ENCODE measurements at places on chromosomes 16 and 17. TPM values are rescaled to one million over a fixed set of nuclear protein-coding genes. Genes with fewer than 3 reads are reported as not detected.
A peak's percentile ranks its signal among the peaks of the same experiment; 100 is the strongest.

Gene TVP23A
- not detected for total RNA-seq

Gene NOTUM
- 2.4 TPM for total RNA-seq

DNA sequence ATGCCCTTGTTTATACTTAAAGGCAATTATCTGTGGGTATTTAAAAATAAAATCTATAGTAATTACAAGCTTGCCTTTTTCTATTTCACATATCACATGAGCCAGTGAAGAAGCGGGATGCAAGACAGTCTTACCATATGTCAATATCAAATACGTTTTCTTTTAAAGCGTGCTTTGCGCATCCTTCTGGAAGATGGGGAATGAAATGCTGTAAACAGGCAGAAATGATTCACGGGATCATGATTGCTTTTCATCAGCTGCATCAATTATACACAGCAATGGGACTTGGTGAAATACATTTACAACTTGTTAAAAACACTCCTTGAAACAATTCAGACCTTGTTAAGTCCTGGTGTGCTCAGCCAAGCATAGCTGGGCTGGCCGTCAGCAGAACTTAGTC is 72.5 kb downstream of the WSCD1 start:
- H3K4me3 ChIP-seq = no peak overlapping the region
- no peaks in the 10 kb centered on the region for H3K36me3 ChIP-seq
- no peak overlapping the region for H3K27ac ChIP-seq

GRCh38 chr17:76441686-76442340 is 11.1 kb downstream of the UBE2O start:
- DNase-seq = no peak
- no peak overlapping the region for H3K27ac ChIP-seq
- H3K4me3 ChIP-seq = no peak overlapping the region
- H3K36me3 ChIP-seq = no peaks in the 10 kb centered on the region
- no peaks in the 10 kb centered on the region for H3K27me3 ChIP-seq
- peaks cover 58% of the 10 kb centered on the region for H3K4me1 ChIP-seq

DNA sequence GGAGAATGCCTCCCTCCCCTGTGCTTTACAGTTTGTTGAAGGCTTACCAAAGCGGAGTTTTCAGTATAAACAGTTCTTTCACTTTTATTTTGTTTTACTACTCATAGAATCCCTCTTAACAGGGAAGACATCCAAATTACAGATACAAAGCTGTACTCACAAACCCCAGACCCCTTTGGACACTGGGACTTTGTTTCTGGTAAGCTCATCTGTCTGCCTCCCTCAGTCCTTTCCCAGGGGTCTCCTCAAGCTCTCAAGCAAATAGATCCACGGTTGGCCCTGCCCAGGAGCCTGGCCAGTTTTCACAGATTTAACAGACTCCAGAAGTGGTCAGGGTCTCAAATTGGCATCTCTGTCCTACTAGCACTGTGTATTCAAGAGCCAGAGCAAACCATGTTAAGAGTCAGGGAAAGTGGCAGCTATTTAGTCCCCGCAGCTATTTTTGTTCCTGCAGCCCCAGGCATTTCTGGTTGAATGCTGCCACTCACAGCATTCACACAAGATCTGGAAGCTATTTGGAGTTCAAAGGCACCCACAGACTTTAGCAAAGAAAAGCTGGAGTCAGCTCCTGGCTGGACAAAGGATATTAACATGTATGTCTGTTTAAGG is 54.2 kb downstream of the TMEM100 start:
- no peaks in the 10 kb centered on the region for H3K36me3 ChIP-seq
- H3K4me1 ChIP-seq = peaks cover 14% of the 10 kb centered on the region
- H3K27ac ChIP-seq = no peak overlapping the region
- peaks cover under 1% of the 10 kb centered on the region for H3K27me3 ChIP-seq
- DNase-seq = no peak

DNA sequence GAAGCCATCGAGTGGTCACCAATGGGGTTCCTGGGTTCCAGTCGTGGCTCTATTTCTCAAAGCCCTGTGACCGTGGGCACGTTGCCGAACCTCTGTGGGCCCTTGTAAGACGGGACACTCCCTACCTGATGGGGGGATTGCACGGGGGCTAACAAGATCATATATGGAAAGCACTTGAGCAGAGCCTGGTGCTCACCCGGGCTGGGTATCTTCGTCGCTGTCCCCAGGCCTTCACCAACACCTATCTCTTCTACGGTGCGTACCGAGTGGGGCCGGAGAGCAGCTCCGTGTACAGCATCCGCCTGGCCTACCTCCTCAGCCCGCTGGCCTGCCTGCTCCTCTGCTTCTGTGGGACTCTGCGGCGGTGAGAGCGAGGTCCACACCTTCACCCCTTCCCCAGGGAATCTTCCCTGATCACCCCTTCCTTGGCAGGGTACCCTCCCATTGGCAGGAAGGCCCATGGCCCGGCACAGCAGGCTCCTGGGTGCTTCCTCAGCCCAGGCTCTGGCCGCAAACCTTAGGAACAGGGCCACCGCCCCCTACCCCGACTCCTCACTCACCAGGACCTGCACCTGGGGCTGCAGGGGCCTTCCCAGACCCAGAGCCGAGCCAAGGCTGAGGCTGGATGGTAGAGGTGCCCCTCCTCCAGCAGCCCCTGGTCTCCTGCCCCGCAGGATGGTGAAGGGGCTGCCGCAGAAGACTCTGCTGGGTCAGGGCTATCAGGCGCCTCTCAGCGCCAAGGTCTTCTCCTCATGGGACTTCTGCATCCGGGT is 2.8 kb downstream of the TMC8 start:
- H3K36me3 ChIP-seq = no peaks in the 10 kb centered on the region
- peaks cover 14% of the 10 kb centered on the region for H3K4me1 ChIP-seq
- H3K4me3 ChIP-seq = no peak overlapping the region
- DNase-seq = no peak

DNA sequence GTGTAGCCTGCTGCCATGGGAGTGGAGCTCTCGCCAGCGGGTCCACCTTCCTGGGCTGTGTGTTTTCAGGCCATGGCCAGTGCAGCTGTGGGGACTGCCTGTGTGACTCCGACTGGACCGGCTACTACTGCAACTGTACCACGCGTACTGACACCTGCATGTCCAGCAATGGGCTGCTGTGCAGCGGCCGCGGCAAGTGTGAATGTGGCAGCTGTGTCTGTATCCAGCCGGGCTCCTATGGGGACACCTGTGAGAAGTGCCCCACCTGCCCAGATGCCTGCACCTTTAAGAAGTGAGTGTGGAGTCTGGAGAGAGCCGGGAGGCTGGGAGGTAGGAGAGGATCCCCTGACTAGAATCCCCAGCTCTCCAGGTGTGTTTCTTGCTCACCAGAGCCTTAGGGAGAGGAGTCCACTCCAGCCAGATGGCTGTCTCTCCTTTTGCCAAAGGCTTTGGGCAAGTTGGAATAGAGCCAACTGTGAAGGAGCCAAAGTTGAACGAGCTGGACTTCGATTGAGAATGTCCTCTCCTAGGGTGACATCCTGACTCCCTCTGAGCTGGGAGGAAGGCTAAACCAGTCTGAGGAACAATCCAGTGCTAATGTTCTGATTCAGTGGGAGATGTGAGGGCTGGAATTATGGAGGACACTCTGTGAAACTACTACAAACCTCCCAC is 24.4 kb upstream of the EFCAB13 start:
- peaks cover 11% of the 10 kb centered on the region for H3K4me1 ChIP-seq
- H3K4me3 ChIP-seq = no peak overlapping the region
- DNase-seq = no peak
- no peaks in the 10 kb centered on the region for H3K27me3 ChIP-seq
- peaks cover 95% of the 10 kb centered on the region for H3K36me3 ChIP-seq

DNA sequence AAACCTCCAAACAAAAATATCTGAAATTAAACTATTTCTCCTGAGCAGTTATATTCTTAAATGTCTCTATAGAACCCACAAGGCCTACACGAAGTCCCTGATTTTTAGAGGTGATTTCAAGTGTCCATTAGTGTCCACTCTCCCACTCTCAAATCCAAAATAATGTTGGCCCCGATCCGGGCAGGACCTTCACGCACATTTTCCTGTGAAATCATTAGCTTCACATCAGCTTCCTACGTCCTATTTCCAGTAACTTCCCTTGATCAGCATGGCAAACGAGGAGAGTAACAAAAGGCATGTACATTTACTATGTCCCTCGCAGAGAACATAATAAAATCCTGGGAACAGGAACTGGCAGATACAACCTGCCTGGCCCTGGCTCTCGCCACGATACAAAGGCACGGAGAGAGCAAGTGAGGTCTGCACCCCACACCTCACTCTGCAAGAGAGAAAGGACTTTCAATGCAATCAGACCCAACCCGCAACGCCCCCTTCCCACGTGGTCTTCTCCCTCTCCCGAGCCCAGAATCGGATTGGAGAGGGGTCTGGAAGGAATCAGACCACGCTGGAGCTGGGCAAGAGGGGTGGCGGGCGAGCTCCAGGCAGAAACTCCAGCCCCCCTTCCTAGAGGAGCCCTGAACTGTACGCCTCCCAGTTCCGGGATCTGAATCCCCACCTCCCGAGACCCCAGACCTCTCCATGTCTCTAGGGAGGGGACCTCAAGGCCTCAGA is 17.5 kb upstream of the C17orf78 start:
- H3K4me3 ChIP-seq = peak overlapping the region; percentile 70
- H3K36me3 ChIP-seq = peaks cover 3% of the 10 kb centered on the region
- H3K27me3 ChIP-seq = no peaks in the 10 kb centered on the region
- peak overlapping the region; percentile 22 for H3K27ac ChIP-seq

DNA sequence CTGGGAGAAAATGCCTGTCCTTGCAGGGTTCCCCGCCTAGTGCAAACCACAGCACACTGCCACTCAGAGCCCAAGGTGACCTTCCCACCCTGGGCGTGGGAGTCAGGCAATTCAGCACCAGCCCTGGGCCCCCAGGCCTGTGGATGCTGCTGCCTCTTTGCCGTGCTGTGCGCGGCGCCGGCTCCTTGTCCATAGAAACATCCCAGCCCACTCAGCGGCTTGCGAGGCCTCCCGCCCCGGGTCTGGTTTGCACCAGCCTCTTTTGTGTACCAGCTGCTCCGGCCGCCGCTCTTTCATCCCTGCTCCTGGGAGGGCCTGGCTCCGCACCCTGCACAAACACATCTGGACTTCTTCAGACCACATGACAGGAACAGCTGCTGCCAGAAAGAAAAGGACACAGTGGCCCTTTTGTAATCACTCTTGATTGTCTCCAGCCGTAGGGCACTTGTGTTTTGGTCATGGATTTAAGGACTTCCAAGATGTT is 75.4 kb upstream of the SDK2 start:
- peaks cover 74% of the 10 kb centered on the region for H3K27me3 ChIP-seq
- no peak overlapping the region for H3K4me3 ChIP-seq
- H3K36me3 ChIP-seq = no peaks in the 10 kb centered on the region
- H3K27ac ChIP-seq = no peak overlapping the region

Data from SJSA1 (cell line).